CD4-positive, alpha-beta T cell treated with Interleukin-4 for 4 hours (primary cell): ENCODE measurements at places on chromosomes 13 and 19.

GRCh38 chr13:26062853-26063444 is 11.1 kb upstream of the SHISA2 start:
- DNase-seq, result peak; percentile 46

GRCh38 chr19:48355365-48355954 is 8.3 kb downstream of the TMEM143 start:
- no peak for DNase-seq

GRCh38 chr13:111165241-111166010 is 50.3 kb downstream of the ARHGEF7 start:
- DNase-seq, result no peak

DNA sequence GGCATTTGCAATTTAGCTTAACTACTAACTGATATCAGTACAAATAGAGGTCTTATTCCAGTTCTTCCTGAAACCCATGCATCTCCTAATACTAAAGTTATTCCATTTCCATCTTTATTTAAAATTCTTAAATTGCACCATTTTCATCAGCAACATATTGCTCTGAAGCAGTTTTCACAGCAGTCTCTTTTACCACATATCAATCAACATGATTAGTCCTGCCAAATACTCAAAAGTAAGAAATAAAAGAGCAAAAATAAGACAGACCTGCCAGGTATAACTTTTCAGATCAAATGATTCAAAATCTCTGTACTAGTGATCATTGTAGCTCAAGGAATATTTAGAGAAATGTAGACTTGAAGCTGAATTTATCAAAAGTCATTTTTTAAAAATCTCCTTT is 141.7 kb downstream of the SLITRK1 start:
- DNase-seq, result no peak

- DNase-seq, result no peak
Measured at GRCh38 chr13:52104624-52105023, 24.2 kb downstream of the NEK5 start.

GRCh38 chr19:48568345-48568886 is 16.4 kb downstream of the SULT2B1 start:
- DNase-seq, result no peak

DNA sequence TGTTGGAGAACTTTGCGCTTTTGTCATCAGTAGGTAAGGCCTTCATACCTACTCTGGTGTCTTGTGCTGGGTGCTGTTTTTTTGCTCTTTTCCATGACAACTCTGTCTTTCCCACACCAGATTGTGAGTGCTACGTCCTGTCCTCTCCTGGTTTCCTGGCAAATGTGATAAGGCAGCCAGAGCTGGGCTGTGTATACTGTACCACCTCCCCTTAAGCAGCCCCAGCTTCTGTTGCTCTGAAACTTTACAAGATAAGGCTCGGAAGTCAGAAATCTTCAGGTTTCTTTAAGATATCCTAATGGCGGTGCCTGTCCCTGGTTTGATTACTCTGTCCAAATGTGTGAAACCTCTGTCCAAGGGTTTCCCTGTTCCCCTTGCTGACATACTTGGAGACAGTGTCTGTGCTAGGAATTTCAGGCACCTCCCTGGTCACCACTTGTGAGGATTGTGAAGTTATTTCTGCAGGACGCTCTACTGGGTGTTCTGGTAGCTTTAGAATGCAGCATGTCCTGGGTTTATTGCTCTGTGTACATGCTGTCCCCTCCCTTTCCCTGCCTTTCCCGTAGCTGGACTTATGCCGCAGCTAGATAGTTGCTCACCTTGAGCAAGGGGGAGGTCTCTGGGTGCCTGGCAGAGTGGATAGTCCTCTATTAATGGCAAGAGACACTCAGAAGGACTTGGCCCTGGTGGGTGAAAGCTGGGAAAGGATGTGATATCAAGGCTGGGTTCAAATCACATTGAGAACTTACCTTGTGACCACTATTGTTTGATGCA is 7.0 kb downstream of the ZNF749 start:
- no peak for DNase-seq

DNA sequence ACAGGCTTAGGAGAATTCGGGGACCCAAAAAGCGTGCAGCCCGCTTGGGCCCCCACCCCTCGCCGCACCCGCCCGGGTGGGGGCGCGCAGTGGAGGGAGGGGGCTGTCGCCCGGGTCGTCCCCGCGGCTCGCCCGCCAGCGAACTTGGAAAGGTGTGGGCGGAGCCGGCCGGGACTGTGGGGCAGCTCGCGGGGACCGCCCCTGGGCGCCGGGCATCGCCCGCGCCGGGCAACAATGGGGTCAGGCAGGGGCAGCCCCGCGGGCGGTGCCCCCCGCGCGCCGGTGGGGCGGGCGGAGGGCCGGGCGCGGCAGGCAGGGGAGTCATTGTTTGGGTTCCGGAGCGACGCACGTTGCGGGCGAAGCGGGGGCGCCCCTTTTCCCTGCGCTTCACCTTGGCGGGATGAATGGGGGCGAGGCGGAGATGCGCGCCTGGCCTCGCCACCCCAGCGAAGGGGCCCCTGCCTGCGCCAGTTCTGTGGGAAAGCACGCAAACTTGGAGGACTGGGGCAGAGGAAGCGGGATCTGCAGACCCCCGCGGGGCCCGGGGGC is 647 bp upstream of the KLF12 start:
- peak; percentile 69 for DNase-seq

DNA sequence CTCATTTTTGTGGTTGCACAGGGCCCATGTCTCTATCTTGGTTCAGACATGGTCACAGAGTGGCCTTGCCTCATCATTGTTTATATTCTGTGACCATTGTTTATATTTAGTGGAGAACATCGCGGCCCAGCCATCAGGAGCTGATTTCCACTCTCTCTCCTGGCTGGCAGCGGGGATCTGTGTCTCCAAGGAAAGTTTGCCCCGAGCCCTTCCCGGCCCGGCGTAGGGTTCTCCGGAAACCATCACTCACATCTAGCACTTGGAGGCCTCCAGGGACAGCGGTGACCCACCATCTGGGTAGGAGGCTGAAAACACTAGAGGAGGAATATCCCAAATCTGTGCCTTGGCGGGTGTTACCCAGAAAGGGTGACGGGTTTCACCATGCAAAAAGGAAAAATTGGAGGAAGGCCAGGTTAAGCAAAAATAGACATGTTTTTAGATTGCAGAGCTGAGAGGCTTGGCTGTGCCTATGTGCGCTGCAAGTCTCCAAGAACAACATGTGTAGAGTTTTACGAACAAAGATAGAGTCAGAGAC is 726 bp upstream of the ZNF358 start:
- DNase-seq, result no peak

DNA sequence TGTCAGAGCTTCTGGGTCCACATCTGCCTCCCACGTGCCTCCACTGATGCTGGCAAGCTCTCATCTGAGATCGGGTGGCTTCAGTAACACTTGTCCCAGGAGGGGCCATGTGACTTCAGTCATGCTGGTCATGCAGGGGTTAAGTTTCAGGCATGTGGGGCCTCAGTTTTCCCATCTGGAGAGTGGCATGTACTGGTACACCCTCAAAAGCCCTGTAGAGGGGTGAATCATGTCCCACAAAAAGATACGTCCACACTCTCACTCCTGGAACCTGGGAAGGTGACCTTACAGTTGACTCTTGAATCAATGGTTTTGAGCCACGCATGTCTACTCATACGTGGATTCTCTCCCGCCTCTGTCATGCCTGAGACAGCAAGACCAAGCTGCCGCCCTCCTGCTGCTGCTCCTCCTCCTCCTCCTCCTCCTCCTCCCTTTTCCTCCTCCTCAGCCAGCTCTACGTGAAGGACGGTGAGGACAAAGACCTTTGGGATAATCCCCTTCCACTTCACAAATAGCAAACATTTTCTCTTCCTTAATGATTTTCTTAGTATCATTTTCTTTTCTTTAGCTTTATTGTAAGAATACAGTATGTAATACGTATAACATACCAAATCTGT is 53.7 kb downstream of the COMP start:
- no peak for DNase-seq
